ENCODE measurements at places on chromosomes 1 and 21.

DNA sequence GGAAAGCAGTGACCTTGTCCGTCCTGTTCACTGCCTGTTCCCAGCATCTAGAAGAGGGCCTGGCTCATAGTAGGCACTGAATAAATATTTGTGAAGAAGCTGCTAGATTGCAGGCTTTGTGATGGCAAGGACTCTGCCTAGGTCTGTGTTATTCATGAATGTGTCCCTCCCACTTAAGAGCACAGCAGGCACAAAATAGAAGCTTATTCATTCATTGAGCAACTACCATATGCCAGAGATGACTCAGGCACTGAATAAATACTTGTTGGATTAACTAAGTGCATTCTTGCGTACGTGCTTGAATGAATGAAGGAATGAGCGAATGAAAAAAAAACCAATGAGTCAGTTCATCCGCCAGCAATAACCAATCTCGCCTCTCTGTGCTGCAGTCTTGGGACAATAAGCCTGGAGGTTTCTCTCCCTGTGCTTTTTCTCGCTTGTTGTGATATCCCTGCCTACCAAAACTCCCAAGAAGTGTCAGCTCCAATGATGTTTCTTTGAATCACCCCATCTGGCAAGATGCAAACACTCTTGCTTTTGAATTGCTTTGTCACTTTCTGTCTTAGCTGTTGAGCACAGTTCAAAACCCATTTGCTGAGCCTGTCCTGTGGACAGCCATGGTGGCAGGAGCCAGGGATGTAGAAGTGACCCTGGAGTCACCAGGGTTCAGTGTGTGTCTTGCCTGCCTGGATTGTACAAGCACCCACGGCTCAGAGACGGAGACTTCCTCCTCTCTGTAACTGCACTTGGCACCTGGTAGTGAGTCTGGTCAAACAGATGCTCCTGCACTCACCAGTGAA lies 143.9 kb downstream of the KAZN start:
- DNase-seq, result no peak

DNA sequence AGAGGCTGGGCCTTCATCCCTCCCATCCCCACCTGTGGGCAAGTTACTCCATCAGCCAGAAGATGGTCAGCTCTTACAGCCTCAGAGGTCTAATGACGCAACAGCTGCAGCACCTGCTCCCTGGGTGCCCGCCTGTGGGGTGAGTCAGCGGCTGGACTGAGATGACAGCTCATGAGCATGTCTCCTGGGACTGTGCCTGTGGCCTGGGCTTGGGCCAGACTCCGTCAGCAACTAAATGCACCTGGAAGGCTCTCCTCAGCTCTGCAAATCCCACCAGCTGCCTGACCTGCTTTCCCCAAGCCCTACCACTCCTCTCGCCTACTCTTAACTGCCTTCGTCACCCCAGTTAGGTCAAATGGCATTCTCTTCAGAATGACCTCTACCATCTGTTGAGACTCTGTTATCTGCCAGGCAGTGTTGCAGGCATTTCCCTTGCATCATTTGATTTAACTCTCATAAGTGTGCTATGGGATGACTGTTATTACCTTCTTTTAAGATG lies 47.7 kb downstream of the ETS2 start:
- no peak for DNase-seq

- DNase-seq, result no peak
Measured at GRCh38 chr1:230591678-230592077, 50.6 kb upstream of the COG2 start.

- no peak for DNase-seq
Measured at GRCh38 chr1:178847396-178847849, 23.5 kb downstream of the ANGPTL1 start.

- no peak for DNase-seq
Measured at GRCh38 chr1:64892576-64893573, 73.5 kb downstream of the JAK1 start.
